Type B pancreatic cell (in vitro differentiated cells): ENCODE measurements at places on chromosomes 1 and 21.

- DNase-seq, result no peak
These were observed 102.8 kb downstream of the CLIC6 start for GRCh38 chr21:34771512-34772028.

DNA sequence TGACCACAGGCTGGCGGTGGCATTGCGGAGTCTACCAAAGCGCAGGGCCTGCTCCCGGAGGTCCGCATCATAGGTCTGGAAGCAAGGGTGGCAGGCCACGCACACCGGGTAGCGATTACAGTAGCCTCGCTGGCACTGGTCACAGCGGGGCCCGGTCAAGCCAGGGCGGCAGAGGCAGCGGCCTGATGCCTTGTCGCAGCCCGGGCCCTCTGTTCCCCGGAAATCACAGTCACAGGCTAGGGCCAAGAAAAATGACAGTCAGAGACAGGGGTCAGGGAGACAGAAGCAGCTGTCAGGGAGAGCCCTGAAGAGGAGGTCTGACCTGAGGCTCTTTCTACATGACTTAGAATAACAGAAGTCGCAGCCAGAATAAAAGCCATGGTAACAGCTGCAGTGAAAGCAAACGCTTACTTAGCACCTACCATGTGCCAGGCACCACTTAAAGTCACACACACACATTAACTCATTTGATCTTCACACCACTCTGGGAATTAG lies 26.4 kb downstream of the LAMB3 start:
- no peak for DNase-seq

GRCh38 chr1:204319462-204319861 lies 40.3 kb downstream of the PLEKHA6 start:
- DNase-seq, result no peak

DNA sequence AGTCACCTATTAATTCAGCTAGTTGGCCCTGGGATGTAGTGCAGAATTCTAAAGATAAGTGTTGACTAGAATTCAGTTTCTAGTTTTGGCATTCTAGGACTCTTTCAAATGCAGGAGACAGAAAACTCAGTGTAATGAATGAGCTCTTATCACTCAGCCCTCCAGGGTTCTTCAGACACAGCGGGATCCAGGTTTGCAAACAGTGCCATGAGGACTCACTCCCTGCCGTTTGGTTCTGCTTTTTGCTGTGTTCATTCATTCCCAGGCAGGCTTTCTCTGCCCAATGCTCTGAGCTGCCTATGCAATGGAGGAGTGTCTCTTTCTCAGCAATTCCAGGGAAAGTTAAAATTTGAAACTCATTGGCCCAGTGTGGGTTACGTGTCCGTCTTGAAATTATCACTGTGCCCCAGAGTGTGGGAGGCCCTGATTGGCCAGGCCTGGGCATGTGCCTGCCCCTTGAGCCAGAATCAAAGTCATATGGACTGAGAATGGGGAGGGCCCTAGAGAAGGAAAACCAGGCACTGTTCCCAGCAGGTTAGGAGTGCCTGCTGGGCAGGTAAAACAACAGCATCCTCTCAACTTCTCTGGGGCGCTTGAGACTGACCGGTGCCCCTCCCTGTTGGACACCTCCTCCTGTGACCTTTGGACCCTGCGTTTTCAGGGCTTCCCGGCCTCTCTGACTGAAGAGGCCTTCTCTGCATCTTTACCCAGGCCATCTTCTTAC lies 43.4 kb downstream of the TMEM51 start:
- DNase-seq, result no peak

GRCh38 chr1:106608841-106609240 lies 447.6 kb upstream of the PRMT6 start:
- no peak for DNase-seq

DNA sequence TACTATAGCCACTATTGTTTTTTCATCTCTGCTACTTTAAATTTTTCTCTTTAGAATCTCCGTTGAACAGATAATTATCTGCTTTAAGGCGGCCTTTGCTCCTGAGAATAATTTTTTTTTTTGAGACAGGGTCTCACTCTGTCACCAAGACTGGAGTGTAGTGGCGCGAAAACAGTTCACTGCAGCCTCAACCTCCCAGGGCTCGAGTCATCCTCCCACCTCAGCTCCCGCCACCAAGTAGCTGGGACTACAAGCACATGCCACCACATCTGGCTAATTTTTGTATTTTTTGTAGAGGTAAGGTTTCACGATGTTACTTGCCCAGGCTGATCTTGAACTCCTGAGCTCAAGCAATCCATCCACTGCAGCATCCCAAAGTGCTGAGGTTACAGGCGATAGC lies 28.6 kb downstream of the TRIT1 start:
- DNase-seq, result no peak

GRCh38 chr1:177360791-177361190 lies 190.0 kb downstream of the BRINP2 start:
- no peak for DNase-seq

DNA sequence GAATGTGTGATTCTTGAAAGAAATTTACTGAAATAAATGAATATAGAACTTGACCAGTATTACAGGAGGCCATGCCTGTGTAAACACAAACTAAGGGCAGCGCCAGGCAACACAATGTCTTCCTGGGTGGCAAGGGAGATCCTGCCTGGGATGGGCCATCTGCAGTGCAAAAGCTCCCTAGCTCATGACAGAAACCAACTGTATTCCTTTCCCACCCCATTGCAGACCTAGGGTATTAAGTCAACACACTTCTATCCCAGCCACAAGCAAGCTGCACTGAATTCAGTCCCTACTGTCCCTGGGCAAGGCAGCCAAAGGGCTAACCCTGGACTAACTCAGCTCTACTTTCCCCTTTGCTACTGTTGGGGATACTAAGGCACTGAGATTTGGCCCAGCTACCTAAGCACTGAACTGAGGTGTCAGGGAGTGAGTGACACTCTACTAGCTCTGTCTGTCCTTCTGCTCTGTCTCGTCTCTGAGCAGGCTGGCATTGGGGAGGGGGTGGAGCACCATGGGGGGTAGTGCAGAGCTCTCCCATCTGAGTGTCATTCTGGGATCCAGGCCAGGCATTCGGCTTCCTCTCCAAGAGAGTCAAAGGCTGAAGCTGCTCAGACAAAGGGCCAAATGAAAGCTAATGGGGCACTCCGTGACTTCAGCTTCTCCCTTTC lies 2.5 kb downstream of the INKA2 start:
- DNase-seq, result no peak

DNA sequence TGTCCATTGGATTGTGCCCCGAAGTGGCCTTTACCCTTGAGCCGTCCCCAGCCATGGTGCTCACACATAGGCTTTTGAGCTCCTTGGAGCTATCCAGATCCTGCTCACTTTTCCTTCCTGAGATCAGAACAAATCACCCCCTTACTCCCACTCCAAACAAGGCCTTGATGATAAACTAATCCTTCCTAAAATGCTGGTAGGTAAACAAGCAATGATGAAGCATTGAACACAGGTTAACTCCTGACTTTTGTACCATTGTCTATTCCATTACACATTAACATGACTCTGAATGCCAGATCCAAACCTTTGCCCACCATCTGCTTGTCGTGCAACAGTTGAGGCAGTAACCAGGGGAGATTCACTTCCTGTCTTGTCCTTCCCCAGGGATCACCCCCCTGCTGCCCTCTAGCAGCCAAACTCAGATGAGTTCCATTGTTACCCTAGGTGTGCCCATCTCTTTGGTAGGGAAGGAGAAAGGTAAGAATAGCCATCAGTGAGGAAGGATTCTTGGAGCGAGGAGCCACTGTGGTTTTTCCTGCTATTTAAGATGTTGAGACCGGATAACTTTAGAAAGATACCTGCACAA lies 79.5 kb upstream of the DNAJC6 start:
- no peak for DNase-seq

DNA sequence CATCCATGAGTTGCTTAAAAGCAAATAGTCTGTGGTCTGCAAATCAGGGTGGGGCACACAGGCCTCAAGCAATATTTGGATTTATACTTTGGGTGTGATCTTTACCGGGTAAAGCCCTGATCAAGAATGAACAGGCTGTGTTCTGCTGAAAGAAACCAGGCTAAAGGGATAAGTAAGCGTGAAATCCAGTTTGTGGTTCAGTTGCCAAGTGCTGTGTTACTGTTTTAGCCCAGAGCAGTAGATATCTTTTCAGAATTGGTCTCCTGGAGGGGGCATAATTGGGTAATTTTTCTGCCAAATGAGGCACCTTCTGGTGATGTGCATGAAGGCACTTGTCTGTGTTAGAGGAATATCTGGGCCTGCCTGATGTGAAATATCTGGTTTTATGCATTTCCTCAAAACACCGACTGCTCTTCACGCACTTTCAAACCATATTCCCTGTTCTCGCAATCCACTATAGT lies 21.4 kb downstream of the AIM2 start:
- no peak for DNase-seq

GRCh38 chr1:184629266-184629665 lies 125.4 kb downstream of the EDEM3 start:
- no peak for DNase-seq

DNA sequence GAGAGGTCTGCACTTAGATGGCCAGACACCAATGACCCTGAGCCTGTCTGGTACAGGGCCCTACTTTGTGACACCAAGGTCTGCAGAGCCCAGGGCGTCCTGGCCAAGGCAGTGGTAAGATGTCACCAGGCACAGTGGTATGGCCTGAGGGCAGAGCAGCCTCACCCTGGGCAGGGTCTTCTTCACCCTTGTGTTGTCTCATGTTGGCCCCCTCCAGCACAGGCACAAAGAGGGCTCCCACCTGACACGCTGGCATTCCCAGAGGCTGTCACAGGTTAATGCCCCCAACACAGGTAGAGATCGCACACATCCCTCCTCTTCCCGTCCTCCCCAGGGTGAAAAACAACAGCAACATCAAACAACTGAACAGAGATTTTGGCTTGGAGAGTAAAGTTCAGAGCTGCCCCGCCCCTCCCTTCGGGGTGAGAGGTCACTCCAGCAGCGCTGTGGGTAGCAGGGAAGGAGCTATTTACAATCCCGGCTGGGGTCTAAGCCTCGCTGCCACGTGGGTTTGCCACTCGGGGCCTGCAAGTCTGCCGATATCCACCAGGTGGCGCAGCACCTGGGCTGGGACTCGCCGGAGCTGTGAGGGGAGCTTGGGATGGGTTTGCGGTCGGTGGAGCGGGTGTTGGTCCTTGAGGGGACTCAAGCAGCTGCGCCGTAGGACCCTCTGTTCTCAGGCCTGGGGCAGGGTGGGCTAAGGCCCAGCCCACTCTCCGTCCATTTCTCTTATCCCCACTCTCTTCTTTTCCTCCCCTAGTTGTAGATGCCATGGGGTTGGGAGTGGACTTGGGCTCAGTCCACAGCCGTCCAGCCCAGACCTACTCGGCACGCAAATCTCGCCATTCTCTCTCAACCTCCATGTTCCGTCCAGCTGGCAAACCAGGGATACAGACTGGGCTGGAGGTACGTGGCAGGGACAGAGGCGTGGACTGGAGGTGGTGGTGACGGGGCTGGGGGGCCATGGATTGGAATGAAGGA lies 12.7 kb downstream of the EFNA3 start:
- DNase-seq, result peak; percentile 91

- no peak for DNase-seq
These were observed 24.9 kb downstream of the MATN1 start for GRCh38 chr1:30698401-30698981.

- no peak for DNase-seq
These were observed 26.6 kb upstream of the SOX13 start for GRCh38 chr1:204046346-204046745.

GRCh38 chr21:36010801-36011200 lies 49.5 kb downstream of the SETD4 start:
- DNase-seq, result no peak

- no peak for DNase-seq
These were observed 30.5 kb downstream of the MROH7 start for GRCh38 chr1:54671985-54672608.

GRCh38 chr1:84434801-84435549 lies 36.7 kb downstream of the DNASE2B start:
- DNase-seq, result no peak

DNA sequence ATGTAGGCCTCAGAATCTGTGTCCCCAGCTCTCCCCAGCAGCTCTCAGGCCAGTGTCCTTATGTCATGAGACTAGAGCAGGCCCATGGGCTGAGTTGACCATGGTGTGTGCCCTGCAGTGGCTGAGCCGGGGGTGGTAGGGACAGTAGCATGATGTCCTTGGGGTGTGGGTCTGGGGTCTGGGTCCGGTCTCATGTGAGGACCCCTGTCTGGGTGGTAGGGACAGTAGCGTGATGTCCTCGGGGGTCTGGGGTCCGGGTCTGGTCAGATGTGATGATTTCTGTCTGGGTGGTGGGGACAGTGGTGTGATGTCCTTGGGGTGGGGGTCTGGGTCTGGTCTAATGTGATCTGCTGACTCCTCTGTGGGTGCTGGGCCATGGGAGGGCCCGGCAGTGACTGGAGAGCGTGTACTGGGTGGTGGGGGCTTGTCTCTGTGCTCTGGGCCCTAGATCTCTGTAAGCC lies 64.5 kb downstream of the OBSCN start:
- peak; percentile 62 for DNase-seq

- DNase-seq, result no peak
These were observed 40.6 kb downstream of the NTNG1 start for GRCh38 chr1:107181253-107181969.

- DNase-seq, result no peak
These were observed 16.0 kb upstream of the C1orf21 start for GRCh38 chr1:184370850-184371249.

- no peak for DNase-seq
These were observed 145.6 kb downstream of the HIVEP3 start for GRCh38 chr1:41773144-41773591.

- DNase-seq, result no peak
These were observed 3.5 kb downstream of the RGL1 start for GRCh38 chr1:183808296-183809027.

DNA sequence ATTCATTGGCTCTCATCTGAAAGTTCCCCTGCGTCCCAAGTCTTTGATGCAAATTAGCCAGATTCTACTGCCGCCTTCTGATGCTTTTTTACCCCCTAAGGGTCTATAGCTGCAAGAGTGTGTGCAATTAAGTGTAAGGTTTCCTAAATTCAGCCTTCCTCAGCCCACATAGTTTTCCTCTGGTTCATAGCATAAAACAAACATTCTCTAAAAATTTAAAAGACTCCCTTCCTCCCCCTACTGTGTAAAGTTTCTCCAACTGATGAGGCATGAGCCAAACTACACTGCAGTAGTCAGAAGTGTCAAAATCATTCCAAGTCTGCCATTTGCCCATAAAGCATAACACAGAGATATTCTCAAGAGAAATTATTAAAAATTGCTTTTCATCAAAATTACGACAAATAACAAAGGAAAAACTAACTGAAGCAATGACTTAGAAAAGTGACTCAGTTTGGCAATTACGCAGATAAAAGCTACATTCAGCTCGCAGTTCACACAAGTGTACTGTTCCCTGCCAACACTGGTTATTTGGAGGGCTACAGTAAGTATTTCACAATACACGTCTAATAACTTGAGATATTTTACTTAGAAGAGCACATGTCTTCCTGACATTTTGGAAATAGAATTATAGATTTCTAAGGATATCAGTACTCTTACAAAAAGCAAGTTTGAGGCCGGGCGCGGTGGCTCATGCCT lies 15.4 kb downstream of the KCNH1 start:
- DNase-seq, result no peak
